Suppressor macrophage (primary cell): ENCODE measurements at places on chromosomes 1 and 21.

- no peak for DNase-seq
Measured at GRCh38 chr1:202605515-202605914, 104.7 kb downstream of the SYT2 start.

DNA sequence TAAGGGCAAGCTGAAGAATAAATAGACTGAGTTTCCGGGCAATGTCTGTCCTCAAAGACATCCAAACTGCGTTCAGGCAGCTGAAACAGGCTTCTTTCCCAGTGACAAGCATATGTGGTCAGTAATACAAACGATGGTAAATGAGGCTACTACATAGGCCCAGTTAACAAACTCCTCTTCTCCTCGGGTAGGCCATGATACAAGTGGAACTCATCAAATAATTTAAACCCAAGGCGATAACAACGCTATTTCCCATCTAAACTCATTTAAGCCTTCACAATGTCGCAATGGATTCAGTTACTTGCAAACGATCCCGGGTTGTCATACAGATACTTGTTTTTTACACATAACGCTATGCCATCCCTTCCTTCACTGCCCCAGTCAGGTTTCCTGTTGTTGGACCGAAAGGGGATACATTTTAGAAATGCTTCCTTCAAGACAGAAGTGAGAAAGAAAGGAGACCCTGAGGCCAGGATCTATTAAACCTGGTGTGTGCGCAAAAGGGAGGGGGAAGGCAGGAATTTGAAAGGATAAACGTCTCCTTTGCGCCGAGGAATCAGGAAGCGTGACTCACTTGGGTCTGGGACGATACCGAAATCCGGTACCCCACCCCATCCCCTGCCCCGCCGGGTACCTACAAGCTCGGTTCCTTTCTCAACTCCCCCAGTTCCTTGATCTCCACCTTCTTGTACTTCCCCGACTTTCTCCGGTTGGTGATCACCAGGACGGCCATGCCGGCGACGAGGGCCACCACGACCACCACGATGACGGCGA is 1.3 kb downstream of the TACSTD2 start:
- no peak for DNase-seq

GRCh38 chr1:165376041-165376810 is 19.7 kb upstream of the LMX1A start:
- peak; percentile 54 for DNase-seq

DNA sequence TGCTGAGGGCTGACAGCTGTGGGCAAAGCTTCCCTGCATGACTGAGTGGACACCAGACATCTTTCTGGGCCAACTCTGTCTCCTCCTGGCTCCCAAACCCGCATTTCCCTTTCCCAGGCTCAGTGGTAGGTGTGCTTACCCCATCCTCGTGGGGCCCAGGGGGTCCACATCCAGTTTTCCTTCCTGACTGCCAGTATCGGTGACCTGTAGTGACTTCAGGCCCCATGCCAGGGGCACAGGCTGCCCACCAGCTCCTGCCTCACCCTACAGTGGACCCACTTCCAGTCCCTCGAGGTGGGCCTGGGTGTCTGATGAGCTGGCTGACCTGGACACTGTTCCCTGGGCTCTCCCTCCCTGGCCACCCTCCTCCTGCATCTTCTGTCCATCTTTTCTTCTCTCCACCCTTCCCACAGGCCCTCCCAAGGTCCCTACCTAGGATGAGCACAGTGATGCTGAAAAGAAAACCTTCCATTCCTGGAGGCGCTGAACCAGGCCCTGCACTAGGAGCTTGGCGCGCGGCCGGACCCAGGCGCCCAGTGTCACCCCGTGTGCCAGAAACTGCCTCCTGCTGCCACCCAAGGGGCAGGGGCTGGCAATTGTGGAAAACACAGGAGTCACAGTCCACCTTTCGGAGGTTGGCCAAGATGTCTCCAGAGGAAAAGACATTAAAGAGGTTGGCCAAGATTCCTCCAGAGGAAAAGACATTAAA is 67.1 kb downstream of the RUNX3 start:
- DNase-seq: no peak

DNA sequence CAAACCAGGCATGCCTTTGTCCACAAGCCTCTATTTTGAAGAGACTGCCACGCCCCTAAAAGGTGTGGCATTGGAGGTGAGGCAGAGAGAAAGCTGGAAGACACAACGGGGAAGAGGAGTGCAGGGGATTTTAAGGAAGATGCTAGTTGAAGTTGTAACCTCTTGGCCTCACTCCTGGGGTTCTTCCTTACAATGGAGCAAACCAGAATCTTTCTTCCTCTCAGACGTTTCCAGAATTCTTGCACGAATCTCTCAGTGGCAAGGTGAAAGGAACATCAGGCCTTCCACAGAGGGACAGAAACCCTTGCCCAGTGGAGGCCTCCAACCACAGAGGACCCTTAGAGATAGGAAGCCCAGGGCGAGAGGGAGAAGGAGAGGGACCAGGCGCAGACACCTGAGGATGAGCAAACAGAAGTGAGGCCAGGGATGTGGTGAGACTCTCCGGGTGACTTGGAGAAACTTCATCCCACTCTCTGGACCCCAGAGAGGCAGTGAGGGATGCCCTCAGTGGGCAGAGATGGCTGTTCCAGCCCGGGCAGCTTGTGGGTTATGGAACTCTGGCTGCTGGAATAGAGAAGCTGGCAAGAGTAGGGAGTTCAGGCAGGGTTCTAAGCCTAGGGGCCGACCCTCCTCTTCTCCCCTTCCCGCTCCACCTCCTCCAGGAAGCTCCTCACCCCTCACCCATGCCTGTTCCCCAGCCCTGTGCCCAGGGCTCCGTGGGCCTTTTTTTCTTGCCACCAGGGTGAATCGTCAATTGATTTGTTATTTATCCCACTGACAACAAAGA is 136.8 kb upstream of the RUNX3 start:
- DNase-seq: no peak

- DNase-seq: no peak
Measured at GRCh38 chr1:14165371-14165801, 433.1 kb upstream of the KAZN start.

DNA sequence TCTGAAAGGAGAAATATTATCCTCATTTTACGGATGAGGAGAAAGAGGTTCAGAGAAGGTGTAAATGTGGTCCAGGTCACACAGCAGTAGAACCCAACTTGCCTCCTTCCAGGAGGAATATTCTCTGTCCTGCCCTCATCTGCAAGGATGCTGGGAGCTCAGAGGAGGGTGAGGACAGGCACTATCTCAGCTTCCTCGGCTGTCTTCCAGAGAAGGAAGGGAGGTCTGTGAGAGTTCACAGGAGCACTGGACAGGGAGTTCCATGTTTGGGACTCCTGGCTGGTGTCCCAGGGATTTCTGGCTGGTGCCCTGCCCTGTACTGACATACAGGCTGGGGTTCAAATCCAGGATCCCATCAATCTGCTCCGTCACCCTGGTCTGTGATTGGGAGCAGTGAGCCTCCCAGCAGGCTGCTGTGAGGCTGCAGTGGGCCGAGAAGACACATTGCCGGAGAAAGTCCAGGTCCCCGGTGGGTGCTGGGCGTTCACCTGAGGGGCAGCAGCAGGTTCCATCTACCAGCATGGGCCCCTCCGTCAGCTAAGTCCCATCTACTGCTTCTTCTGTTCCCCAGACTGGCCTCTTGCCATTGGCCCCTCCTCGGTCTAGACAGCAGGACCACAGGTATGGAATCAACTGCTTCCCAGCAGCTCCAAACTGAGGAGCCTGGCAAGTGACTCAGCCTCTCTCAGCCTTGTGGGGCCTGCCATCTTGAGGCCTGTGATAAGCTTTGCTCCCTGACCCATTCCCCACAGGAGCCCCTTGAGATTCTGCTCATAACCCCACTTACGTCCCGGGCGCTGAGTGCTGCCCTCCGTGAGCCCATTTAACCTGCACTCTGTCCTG is 8.5 kb upstream of the BSND start:
- no peak for DNase-seq
